ENCODE measurements at places on chromosomes 5 and 9.

DNA sequence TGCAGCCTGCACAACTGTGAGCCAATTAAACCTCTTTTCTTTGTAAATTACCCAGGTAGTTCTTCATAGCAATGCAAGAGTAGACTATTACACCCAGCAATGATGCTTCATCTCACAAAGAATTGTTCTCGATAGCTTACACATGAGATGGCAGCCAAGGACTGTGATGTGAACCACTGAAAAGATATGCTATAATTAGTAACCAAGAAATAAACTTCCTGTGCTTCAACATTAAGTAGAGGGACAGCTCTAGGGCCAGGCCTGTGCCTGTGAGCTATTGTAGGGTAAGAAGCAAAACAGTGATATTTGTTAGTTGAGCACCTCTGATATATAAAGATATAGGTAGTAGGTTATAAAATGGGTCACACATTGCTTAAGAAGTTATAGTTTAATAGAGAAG, 41.8 kb upstream of the DPYSL3 start:
- no peak for DNase-seq

DNA sequence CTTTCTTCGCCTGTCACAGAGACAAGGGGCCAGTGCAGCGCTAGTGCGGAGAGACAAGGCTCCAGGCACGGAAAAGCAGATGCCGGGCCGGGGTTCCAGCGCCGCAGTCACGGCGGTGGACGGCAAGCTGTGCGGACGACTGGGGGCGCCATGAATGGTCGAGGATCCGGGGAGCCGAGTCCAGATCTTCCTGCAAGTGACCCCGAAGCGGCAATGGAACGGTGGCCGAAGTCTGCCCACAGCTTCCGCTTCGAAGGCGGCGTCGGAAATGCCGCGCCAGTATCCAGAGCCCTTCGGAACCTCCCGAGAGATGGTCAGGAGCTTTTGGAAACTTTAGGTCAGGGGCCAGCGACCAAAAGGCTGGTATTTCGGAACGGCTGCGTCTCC, 601 bp upstream of the FAF2 start:
- no peak for DNase-seq

GRCh38 chr9:121201045-121201737, 478 bp downstream of the RAB14 start:
- DNase-seq, result peak; percentile 57

DNA sequence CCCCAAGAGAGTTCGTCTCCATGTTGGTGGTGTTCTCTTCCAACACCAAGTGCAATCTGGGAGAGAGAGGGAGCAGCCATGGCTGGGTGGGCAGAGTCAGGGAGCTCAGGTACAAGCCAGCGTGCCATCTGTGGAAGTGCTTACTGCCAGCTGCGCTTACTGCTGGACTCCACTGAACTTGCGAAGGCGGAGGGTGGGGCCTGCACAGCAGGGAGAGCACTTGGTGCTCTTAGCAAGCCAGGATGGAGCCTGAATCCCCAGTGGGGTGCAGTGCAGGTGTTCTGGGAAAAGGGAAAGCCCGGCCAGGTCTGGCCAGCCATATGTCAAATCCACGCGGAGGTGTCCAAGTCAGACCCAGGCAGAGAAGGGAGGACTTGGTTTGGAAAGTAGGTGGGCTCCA, 142.0 kb downstream of the FANCC start:
- DNase-seq, result no peak

GRCh38 chr9:3495855-3496254, 29.9 kb downstream of the RFX3 start:
- no peak for DNase-seq

GRCh38 chr5:67257500-67257899, 60.9 kb upstream of the CD180 start:
- no peak for DNase-seq

DNA sequence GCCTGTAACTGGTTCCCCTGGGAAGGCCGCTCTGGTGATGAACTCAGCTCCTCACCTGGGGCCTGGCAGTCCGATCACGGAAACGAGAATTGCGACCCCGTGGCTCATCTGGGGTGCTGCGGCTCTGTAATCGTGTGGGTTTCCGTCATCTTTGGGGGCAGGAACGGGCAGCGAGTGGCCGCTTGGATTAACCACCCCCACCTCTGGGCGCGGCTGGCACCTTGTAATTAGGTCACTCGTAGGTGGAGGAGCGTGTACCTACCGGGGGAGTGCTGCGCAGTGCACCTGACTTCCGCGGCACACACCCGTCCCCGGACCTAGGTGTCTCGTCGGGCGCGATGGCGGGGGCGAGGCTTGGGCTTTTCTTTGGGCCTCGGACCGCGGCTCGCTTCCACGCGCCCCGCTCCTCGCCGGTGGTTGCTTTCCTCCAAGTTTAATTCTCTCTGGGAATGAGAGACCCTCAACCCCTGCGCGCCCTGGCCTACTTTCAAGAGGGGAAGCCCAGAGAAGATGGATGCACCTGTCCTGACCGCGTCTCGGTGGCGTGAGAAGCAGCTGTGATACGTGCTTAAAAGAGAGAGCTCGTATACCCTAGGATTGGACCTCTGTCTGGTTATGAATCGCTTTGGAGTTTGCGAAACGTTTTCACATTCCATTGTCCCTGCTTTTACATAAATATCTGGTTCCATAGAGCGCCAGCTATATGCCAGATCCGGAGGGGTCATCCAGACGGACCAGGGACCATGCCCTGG, 744 bp upstream of the PPP2CA start:
- DNase-seq, result peak; percentile 89

DNA sequence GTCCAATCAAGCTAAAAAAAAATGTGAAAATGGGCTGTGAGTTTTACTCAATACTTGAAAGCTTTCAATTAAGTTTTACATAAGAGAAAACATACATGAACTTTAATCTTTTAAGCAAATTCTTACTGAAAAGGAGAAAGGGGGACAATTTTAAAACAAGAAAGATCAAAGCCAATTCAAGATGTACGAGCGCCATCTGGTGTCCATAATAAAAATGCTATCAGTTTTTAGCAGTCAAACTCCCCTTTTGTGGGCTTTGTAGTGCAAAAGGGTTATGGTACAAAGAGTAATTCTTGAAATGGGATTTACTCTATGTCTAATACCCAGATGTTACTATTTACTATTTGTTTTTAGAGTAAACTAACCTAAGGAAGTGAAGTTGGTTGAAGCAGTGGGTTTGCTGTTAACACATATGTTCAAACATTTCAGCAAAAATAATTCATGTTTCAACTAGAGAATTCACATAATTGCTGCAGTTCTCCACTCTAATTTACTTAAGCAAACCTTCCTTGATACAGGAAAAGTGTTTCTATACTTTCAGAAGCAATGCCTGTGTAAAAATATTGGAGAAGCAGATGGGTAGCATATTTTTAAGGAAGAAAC, 228.2 kb upstream of the TYRP1 start:
- no peak for DNase-seq

DNA sequence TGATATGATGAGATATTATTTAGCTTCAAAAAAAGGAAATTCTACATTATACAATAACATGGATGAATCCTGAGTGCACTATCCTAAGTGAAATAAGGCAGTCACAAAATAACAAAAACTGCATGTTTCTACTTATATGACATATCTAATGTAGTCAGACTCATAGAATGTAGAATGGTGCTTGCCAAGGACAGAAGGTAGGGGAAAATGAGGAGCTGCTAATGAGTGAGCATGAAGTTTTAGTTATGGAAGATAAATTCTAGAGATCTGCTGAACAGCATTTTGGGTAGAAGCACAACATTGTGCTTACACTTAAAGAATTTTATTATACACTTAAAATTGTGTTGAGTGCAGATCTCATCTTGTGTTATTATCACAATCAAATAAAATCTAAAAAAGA, 812.4 kb downstream of the KCTD16 start:
- DNase-seq, result no peak

GRCh38 chr5:133523961-133524586, 88.3 kb downstream of the FSTL4 start:
- no peak for DNase-seq

GRCh38 chr9:93224591-93224990, 40.7 kb downstream of the WNK2 start:
- no peak for DNase-seq

- no peak for DNase-seq
Measured at GRCh38 chr5:107012371-107012770, 658.4 kb downstream of the EFNA5 start.

DNA sequence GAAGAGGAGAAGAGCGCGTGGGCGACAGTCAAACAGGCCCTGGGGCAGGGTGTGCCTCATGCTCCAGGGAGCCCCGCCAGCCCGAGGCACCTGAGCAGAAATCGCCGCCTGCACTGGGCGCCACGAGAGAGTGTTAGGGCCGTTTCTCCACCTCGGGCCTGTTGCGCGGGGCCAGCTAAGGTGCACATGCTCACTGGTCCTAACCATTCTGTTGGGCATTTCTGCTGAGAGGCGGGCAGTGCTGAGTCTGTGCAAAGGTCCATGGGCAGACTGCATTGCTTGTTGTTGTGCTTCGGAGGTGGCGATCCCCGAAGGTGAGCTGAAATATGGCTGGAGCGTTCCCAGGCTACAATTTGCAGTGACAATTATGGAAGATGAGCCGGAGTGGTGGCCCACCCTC, 367.8 kb upstream of the SPATA31A5 start:
- no peak for DNase-seq

DNA sequence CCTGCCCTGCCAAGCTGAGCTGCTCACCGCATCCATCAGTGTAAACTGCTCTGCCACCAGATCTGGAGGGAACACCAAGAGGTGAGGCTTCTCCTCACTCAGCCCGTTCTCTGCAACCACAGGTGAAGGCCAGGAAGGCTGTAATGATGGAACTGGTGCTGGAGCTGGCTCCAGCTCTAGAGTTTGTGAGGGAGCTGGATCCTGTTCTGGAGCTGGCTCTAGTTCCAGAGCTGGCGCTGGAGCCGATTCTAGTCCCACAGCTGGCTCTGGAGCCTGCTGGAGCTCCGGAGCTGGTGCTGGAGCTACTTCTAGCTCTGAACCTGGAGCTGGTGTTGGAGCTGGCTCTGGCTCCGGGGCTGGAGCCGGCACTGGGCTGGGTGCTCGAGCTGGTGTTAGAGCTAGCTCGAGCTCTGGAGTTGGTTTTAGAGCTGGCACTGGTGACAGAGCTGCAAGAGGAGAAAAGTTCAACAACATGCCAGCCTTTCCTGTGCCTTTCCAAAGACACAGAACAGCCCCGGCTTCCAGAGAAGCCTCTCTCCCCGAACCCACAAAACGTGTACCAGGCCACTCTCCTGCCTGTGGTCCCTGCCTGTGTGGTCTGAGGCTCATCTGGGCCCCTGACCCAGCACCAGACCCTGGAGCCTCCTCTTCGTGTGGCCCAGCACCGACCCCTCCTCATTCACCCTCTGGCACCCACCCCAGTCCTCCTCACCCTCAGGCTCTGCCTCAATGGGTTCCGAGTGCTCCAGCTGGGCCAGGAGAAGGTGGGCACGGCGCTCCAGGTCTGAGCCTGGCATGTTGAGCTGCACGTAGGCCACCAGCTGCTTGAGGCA, 12.9 kb downstream of the RALGDS start:
- no peak for DNase-seq

GRCh38 chr5:136518174-136518573, 152.8 kb upstream of the TRPC7 start:
- DNase-seq, result no peak

DNA sequence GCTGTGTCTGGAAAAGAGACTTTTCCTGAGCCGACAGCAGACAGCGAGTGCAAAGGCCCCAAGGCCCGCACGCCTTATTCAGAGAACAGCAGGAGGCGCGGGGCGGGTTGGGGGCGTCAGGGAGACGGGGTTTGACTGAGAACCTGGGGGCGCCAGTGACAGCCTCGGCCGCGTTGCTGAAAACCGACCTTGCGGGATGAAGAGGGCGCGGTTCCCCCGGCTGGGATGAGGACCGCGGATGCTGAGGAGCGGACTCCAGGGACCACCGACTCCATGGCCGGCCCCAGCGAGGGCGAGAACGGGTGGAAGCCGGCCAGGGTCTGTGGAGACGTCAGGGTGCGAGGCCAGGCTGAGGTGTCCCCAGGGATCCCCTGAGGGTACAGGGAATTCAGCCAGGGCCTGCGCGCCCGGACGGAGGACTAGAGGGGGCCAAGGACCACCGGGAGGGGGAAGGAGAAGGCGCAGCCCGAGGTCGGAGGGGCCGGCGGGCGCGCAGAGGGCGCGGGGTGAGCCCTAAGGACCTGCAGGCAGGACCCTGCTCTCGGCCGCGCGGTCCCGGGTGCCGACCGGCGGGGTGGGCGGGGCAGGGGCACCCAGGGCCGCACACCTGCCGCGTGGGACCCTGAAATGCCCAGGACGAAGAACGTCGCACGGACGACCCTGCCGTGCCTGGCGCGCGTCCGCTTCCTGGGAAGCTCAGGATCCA, 837 bp upstream of the AHRR start:
- no peak for DNase-seq

GRCh38 chr5:74919487-74919886, 53.3 kb upstream of the FAM169A start:
- DNase-seq, result peak; percentile 44

DNA sequence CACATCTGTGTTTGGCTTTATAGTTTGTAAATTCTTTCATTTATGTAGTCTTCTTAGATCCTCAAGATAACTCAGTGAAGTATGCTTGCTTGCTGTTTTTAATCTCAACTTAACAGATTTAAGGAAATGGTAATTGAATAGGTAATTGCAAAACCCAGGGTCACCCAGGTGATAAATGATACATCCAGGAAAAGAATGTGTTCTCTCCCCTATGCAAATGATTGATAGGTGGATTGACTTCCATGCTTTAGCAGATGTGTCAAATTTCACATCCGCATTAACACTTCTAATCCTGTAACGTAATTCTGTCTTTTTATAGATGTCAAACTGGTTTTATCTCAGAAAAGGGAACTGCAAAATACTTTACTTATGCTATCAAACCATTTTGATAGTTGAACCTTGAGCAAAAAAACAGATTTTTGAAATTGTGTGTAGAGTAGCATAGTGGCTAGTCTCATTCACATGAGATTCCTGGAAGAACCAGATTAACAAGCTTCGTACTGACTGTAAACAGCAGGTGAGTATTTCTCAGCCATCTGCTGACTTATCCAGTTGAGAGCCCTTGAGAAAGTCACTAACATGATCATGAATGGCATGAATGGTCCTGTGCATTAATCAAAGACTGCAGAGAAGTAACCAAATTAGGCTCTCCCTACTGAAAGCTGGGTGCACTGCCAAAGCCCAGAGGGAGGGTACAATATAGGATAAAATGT, 86.7 kb upstream of the PAM start:
- no peak for DNase-seq

DNA sequence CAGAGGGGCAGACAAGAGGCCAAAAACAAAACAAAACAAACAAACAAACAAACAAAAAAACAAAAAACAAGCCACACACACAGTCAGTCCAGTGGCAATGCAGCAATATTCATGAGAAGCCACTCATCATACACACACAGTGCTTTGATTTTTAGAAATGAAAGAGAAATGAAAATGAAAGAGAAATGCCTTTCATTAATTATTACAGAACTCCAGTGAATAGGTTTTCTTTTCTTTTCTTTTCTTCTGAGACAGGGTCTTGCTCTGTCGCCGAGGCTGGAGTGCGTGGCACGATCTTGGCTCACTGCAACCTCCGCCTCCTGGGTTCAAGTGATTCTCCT, 36.9 kb downstream of the SPRY4 start:
- DNase-seq, result no peak

DNA sequence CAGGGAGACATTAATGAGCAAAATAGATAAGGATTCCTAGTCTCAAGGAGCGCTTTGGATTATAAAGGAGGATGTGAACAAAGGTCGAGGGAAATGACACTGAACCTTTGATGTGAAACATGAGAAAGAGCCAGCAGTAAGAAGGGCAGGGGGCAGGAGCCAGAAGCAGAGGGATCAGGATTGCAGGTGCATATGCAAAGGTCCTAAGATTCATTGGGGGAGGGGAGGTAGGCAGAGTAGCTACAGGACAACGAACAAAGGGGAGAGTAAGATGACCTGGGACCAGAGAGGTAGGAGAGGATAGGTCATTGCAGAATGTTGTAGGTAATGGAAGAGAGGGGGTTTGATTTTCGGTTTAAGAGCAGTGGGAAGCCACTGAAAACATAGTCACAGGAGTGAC, 129.2 kb upstream of the TRPM3 start:
- DNase-seq, result no peak
